ENCODE measurements at places on chromosomes 11 and 22.

- DNase-seq = no peak
Observed at GRCh38 chr22:31750365-31751284, 693 bp upstream of the PRR14L start.

DNA sequence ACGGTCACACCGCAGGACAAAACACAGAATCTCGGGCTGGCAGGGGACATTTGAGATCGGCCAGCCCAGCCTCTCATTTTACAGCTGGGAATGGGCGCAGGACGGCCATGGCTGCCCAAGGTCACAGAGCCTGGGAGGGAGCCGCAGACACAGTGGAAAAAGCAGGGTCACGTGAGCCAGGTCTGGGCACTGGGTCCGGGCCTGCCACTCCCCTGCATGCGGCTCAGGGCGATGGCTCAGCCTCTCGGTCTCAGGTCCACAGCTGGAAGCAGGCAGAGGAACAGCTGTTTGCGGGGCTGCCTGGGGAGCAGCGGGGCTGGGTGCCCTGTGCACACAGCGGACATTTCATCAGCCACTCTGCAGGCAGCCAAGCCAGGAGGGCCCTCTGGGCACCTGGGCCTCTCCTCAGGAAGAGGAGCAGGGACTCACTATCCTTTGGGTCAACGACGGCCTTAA is 10.4 kb upstream of the PPARA start:
- DNase-seq = no peak

DNA sequence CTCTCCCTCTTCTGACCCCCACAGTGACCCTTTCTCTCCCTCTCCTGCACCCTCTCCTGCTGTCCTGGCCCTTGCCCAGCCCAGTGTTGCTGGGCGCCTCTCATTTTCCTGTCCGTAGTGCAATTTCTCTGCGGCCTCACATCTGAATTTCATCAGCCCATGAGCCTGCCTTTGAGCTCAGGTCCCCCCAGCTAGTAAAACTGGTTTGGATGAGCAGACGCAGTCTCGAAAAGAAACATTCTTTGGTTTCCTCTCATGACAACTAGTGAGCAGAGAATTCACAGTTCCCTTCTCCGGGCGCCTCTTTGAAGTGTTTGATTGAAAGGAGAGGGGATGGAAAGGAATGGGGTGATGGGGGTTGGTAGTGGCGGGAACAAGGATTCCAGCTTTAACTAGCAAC is 126.0 kb upstream of the CADM1 start:
- DNase-seq = no peak

GRCh38 chr11:69923196-69923595 is 104.0 kb upstream of the FGF3 start:
- DNase-seq = no peak

DNA sequence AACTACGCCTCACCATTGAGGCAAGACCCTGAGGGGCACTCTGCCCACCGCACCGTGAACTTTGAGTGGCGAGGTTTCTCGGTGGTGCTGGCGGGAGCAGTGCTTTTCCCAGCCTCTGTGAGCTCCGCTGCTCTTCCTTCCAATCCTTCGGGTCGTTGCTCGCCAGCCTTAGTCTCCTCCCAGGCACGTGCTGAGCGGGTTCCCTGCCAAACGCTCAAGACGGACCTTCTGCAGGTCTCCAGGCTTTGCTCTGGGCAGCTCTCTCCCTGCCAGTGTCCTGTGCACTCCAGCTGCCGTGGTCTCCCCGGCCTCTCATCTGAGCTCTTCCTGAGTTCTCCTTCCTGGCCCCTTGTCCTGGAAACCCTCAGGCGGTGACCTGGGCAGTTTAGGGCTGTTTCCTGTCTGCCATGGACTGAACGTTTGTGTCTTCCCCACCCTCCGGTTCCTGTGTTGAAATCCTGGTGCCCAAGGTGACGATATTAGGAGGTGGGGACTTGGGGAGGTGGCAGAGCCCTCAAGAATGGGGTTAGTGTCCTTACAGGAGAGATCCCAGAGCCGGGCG is 11.2 kb upstream of the MUC6 start:
- no peak for DNase-seq

- DNase-seq = no peak
Observed at GRCh38 chr11:27717377-27717776, 17.1 kb upstream of the BDNF start.

- no peak for DNase-seq
Observed at GRCh38 chr11:88480223-88480622, 142.7 kb upstream of the CTSC start.

DNA sequence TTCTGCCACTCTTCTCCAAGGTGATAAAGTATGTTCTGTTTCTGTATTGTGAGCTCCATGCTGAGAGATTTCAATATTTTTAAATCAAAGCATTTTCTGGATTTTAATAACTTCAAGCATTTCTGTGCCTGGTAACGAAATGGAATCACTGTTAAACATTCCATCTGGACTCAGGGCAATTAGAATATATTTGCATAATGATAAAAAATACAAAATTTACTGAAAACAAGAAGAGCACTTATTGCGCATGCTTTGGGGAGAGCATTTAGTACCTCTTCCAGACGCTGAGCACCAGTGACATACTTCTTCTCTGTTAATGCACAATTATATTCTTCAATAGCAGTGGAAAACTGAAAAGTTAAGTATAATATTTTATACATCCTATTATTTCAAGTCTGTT is 13.3 kb downstream of the ZW10 start:
- no peak for DNase-seq

DNA sequence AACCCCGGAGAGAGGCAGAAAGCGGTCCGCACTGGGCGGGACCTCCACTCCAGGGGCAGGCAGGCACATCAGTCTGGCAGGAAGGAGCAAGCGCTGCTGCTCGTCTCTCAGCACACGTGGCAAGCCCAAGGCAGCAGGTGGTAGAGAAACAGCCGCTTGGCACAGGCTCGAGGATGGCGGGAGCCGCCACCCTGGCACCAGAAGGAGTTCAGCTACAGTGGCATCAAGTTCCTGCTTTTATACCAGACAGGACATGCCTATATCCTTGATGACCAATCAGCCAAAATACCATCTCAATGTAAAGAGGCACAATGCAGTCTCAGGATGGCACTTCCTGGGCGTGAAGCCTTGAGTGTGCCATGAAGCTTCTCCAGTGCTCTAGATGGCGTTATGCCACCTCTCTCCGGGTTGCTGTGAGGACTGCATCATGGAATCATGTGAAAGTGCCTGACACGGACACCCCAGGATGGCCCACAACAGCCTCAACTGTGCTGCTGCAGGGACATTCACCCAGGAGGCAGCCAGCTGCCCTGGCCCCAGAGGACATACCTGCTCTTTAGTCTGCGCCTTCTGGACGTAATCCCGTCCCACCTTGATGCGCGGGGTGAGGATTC is 64.8 kb downstream of the APOL1 start:
- DNase-seq = no peak

DNA sequence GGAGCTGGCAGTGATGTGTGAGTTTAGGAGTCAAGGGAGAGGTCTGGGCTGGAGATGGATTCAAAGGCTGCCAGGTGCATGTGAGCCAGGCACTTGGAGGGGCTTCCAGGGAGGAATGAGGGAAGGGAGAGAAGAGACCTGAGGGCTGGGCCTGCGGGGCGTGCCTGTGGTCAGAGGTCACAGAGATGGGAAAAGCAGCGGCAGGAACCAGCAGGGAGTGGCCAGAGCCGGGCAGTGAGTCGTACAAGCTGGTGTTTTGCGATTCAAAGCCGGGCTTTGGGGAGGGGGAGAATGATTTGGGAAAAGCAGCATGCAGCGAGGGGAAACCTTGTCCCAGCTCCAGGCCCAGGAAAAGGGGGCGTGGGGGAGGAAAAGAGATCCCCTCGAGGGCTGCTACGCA is 96.9 kb upstream of the RTL6 start:
- DNase-seq = no peak

DNA sequence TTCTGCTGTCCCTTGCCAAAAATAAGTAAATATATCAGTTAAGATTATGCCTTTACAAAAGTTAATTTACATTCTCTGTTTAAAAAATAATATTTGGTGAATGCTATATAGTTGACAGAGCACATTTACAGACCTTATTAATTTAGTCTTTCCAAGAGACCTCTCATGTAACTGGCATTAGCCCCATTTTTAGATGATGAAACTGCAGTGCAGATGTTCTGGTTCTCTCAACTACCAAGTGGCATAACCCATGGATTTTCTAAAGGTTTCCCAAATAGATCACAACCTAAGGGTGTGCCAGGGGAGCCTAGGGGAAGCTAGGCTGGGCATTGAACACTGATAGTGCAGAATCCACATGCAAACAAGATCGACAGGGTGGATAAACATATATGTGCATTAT is 88.5 kb downstream of the RNF169 start:
- no peak for DNase-seq

DNA sequence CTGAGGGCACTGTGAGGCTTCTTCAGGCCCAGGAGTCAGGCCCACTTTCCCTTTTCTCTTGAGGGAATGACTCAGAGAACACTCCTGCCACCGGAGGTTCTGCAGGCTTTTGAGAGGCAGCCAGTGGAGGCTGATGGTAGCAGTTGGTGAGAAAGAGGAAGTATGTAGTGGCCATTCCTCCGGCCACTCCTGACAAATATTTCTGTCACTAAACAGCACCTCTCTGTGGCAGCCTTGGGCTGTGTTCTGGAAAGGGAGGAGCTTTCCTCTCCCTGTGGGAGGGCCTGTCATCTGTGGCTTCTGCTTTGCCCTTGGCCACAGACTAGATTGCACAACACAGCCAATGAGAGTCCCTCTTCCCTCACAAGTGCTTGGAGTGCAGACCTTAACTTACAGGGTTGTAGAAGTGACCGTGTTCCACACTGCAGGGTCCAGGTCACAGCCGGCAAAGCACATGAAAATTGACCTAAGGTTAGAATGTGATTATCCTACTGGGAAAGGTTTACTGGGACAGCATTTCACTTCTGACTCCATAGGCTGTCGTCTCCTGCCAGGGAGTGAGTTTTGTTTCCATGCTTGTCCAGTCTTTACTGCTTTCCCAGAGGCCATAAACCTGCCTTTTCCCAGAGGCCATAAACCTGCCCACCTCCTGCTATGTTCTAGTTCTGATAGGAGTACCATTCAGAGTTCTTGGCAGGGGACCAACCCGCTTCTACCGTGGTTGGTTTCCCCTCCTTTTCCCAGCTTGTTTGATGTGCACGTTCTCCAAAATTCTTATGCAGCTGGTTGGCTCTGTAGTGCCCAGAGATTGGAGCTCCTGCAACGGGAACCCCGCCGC is 33.3 kb downstream of the MARK2 start:
- DNase-seq = no peak

DNA sequence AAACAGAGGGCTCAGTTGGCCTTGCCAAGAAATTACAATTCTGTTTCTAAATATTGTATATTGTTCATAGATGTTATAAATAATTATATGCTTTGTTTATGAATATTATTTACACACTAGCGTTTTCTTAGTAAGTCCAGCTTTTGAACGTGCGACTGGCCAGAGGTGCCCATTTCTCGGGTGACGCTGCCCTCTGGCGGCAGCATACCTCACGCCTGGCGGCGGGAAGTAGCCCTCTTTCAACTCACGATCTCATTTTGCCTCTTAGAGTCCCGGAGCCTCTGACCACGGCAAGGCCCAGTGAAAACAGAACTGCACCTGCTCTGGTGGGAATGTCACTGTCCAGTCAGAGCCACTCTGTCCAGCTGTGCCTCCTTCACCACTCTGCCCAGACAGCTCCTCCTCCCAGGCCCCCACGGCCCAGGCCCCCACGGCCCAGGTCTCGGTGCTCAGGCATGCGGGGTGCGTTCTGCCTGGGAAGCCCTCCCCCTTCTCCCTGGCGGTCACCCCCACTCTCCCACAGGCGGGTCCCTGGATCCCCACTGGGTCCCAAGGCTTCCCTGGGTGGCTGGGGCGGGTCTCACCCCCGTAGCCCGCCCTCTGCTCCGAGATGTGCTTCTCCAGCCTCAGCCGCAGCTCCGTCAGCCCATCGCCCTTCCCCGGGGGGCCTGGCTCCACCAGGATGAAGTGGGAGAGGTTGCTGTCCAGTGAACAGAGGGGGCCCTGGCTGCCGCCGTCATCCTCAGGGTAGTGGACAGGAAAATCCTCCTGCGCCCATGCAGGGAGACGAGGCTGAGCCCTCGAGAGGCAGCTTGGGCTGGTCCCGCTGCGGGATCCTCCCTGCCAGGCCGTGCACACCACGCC is 19.3 kb downstream of the TSSC4 start:
- no peak for DNase-seq

DNA sequence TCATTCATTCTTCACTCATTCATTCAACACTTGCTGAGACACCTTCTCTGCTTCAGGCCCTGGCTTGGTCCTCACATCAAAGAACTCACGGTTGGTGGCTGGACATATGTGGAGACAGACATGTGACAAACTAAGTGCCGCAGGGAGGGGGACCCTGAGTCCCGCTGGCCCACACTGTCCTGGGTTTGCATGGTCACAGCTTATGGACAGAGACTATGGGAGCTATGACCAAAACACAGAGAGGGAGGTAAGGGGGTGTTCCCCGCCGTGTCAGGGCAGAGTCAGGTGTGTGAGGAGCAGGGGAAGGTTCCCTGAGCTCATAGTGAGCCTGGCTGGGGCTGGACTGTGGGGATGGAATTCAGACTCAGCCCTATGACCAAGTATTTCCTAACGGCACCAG is 123.1 kb downstream of the MPPED1 start:
- DNase-seq = no peak

DNA sequence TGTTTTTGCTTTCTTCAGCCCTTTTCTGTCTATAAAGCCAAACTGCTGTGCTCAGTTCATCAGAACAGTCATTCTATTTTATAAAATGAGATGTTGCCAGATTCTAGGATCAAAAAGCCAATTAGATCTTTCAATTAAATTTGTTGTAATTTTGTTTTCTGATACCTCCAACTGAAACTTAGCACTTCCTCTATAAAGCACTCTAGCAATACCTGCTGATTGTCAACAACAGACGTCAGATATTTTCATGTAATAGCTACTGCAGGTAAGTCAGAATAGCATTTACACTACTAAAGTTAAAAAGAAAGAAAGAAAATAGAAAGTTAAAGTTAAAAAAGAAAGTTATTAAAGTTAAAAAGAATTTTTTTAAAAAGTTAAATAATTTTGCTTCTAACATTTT is 19.6 kb downstream of the RRAS2 start:
- no peak for DNase-seq

- DNase-seq = no peak
Observed at GRCh38 chr11:107196732-107197131, 178.5 kb upstream of the GUCY1A2 start.

- no peak for DNase-seq
Observed at GRCh38 chr11:85843929-85844328, 11.3 kb upstream of the CCDC83 start.

- DNase-seq = no peak
Observed at GRCh38 chr22:38318792-38319773, 1.9 kb upstream of the CSNK1E start.

GRCh38 chr11:111561791-111562325 is 21.3 kb downstream of the LAYN start:
- no peak for DNase-seq

DNA sequence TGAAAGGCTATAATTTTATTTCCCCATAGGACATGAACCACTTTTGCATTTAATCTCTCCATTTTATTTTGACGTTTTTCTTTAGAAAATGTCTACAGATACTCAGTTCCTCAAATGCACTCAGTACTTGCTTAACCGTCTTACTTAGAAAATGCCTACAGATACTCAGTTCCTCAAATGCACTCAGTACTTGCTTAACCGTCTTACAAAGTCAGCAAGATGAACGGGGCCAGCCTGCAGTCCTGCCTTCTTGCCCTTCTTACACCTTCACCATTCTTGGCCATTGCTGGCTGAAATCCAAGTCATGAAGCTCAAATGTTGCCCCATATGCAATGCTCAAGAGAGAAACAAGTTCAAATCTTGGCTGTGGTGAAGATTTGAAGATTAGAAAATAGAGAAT is 34.1 kb downstream of the CSNK2A3 start:
- DNase-seq = no peak

GRCh38 chr22:33684087-33684486 is 236.2 kb downstream of the LARGE1 start:
- DNase-seq = no peak

GRCh38 chr11:2444821-2445745 is at the start of gene KCNQ1:
TSS of gene KCNQ1 (plus strand) at chr11:2445008. CDS start at chr11:2445099, 91 bp downstream.
- DNase-seq = no peak
